ENCODE measurements at places on chromosomes 3 and 15.

- peak; percentile 39 for DNase-seq
These were observed 55.5 kb downstream of the PLS1 start for GRCh38 chr3:142651711-142652110.

DNA sequence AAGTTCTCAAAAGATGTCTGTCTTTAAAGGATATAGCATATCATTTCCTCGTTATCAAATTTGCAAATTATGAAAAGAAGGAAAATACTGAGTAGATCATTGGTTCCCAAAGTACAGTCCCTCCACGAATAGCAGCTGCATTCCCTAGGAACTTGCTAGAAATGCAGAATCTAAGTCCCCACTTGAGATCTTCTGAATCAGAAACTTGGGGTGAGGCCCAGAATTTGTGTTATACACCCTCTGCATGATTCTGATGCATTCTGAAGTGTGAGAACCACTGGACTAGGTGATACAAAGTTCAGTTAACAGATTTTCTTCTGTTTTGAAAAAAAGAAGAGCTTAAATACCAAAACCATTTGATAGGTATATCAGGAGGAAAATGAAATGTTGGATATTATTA lies 77.1 kb downstream of the SLC25A26 start:
- no peak for DNase-seq

- DNase-seq: no peak
These were observed 100.2 kb upstream of the NAALADL2 start for GRCh38 chr3:174758943-174759342.

DNA sequence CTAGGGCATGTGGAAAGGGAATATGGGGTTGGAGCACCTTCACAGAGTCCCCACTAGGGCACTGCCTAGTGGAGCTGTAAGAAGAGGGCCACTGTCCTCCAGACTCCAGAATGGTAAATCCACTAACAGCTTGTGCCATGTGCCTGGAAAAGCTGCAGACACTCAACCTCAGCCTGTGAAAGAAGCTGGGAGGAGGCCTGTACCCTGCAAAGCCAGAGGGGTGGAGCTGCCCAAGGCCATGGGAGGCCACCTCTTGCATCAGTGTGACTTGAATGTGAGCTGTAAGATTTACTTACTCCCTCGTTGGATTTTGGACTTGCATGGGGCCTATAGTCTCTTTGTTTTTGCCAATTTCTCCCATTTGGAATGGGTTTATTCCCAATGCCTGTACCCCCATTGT lies 705.2 kb upstream of the ROBO1 start:
- no peak for DNase-seq

DNA sequence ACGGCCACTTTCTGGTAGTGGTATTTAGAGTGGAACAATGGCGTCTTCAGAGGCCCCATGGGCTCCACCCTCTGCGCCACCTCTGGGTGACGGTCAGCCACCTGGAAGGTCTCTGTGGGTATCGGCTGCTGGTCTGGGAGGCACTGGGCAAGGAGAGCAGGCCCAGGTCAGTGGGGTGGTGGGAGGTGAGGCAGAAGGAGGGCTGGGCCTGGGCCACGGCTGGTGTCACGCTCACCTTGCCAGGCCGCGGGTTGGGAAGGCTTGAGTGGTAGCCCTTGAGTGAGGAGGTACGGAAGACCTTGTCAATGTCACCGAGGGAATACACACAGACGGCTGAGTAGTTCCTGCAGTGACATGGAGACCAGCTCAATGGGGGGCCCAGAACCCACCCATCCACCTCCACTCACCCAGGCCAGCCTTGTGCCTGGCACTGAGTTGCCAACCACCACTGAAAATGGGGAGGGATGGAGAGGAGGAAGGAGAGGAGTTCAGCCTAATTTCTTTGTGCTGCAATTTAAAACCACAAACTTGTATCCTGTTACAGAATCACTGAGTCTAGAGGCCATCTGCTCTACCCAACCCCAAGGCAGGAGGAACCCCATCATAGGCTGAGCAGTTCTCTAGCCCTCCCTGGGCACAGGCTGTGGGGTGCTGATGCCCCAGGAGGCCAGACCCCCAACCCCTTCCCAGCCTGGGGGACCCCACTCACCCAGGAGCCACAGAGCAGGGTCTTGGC lies 19.0 kb downstream of the SEMA7A start:
- no peak for DNase-seq

GRCh38 chr3:9897408-9898372 lies 5.0 kb upstream of the IL17RE start:
- DNase-seq: peak; percentile 56

- peak; percentile 97 for DNase-seq
These were observed 62.2 kb upstream of the MRPS22 start for GRCh38 chr3:139281522-139282196.

DNA sequence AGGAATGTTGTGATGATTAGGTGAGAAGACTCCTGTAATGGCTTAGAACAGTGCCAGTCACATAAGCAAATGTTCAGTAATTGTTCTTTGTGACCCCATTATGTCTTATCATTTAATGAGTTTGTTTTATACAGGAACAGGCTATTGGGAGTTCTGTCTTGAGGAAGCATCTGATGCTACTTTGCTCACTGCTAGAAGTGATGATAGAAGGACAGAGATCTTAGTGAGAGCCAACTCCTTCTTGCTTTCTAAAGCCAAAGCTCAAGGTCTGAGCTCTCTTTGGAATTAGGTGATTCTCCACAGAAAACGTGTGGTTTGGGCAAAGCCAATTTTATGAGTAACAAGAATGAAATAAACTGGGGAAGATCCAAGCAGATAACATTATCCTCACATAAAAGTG lies 214.8 kb downstream of the LRTM1 start:
- DNase-seq: no peak

DNA sequence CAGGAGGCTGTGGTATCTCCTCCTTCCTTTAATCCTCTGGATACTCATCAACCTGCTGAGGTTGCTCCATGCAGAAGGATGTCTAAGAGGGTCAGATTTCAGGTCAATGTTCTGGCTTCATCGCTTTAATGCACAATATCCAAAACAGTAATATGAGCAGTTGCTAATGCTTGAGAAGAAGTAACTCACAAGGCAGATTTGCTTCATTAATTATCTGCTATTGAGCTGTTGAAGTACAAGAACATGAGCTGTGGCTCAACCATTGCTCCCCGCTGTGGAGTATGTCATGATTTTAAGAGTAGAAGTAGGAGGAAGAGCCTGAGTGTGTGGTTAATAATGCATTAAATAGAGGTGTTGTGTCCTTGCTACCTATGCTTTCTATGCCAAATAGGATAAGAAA lies 1412.9 kb upstream of the ALCAM start:
- DNase-seq: no peak
